Stimulated activated CD8-positive, alpha-beta memory T cell treated with anti-CD3 and anti-CD28 coated beads, Interleukin-7, amount 100 ng/mL, for 1 hour (primary cell): ENCODE measurements at places on chromosomes 1 and 21.

GRCh38 chr1:6331543-6332273 lies 61.9 kb downstream of the ACOT7 start:
- no peak for DNase-seq

DNA sequence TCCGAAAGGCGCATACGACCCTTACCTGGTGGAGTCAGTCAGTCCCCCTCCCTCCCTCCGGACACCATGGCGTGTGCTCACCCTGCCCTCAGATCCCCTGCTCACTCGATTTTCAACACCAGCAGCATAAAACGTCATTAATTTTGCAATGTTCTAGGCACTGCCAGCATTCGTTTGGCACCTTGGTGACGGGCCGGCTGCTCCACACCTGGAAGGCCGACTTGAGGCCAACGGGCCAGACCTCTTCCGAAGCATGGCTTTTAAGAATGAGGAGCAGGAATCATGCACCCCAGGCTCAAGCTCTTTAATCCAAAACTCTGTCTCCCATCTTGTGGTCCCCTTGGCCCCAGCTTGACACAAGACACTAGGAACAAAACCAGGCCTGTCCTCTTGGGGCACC lies 33.1 kb downstream of the NPHP4 start:
- no peak for DNase-seq

- no peak for DNase-seq
Observed at GRCh38 chr1:184860985-184861754, 106.5 kb upstream of the EDEM3 start.

DNA sequence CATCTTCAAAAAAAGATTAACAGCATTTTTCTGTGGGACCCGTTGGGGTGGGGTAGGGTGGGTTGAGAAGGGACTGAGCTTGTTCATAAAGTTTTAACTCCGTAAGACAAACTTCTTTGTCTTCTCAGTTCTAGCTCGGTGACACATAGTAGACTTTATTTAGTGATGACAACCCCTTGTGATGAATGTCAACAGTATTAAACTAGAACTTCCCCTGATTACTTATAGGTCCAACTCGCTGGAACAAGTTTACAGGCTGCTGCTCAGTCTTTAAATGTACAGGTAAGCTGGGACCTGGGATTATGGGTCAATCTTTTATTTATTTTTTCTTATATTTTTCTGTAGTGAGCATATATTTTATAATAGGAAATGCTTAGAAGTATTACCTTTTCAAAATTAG lies 148.4 kb downstream of the CD247 start:
- no peak for DNase-seq

DNA sequence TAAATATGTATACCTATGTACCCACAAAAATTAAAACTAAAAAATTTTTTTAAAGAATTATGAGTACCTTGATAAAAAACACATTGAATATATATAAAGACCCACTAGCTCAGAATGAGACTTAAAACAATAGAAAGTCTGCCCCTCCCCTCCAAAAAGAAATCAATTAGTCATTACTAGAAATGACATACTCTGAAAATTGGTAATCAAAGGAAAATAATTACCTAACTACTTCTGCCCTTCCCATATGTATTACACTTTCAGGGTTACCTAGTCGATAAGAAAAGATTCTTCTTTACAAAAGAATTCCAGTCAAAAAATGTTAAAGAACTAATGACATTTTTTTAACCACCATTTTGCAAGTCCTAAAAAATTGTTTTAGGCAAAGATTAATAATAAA lies 34.7 kb downstream of the VAV3 start:
- DNase-seq, result no peak

- DNase-seq, result no peak
Observed at GRCh38 chr1:24304763-24305162, 14.4 kb upstream of the GRHL3 start.

- no peak for DNase-seq
Observed at GRCh38 chr1:156959925-156960324, 39.5 kb downstream of the LRRC71 start.
